ENCODE measurements at places on chromosomes 1 and 21.

DNA sequence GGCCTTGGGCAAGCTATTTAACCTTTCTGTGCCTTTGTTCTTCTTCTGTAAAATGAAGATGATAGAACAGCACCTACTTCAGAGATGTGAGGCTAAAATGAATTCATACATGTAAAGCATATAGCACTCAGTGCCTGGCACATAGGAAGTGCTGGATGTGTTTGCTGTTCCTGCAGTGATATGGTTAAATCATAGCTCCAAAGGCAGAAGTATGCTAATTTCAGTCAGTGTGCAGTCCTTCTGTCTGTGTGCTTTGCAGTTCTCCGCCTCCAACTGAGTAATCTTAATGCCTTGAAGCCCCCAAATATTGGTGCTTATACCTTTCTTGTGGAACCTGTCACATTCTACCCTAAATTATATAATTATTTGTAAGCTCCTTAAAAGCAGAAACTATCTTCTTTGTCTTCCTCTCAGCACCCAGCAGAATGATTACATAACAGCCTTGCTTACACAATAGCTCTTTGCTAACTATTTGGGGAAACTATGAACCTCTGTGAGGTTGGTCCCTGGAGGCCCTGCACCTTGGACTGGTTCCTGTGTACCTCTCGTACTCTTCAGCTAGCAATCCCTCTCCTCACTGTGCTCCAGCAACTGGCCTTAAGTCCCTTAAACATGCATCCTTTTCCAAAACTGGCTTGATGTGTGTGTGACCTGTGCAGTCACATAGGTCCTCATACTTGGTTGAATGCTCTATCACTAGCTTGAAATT is 57.0 kb upstream of the CACYBP start:
- no peak for DNase-seq

DNA sequence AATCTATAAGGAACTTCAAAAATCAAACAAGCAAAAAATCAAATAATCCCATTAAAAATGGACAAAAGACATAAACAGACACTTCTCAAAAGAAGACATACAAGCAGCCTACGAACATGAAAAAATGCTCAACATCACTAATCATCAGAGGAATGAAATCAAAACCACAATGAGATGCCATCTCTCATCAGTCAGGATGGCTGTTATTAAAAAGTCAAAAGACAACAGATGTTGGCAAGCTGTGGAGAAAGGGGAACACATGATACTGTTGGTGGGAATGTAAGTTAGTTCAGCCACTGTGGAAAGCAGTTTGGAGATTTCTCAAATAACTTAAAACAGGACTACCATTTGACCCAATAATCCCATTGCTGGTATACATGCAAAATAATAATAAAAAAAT is 226.4 kb downstream of the S1PR1 start:
- no peak for DNase-seq

GRCh38 chr1:9671377-9672140 is 20.0 kb downstream of the PIK3CD start:
- no peak for DNase-seq

GRCh38 chr1:246534114-246534513 is 27.0 kb upstream of the SMYD3 start:
- DNase-seq, result no peak

DNA sequence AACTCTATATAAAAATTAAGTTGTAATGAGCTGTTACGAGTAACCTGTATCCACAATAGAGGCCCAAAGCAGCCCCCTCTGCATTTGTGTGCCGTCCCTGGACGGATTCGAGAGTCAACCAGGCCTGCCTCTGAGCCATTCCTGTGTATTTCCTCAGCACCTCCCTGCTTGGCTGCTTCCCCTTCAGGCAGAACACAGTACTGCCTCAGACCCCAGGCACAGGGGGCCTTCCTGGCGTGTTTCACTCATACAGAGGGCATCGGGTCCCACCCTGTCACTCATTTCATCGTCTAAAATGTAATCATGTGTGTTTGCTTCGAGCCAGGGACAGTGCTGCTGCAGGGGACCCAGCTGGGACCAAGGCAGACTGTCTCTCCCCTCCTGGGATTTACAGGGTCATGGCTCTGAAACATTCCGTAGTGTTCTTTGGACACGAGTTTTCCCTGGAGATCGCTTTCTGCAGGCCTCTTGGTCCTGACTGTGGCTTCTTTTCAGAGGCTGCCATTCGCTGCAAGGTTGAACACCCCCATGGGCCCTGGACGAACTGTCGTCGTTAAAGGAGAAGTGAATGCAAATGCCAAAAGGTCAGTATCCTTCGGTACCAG is 19.4 kb downstream of the LGALS8 start:
- DNase-seq, result no peak

DNA sequence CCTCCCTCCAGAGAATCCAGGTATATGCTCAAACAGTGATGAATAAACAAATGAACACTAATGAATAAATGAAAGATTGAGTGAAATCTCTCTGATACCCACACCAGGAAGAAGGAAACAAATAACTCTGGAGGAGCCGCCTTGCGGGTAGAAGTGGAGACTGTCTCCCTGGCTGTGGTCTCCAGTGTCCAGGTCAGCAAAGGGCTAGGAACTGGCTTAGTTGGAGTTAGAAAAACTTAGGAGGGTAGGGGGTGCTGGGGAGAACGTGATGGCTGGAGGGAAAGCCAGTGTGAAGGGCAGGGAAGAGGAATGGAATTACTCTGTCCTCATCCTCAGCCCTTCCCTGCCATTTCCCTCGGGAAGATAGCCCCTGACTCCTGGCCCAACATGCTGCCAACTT is 537 bp downstream of the RHBDL2 start:
- no peak for DNase-seq

DNA sequence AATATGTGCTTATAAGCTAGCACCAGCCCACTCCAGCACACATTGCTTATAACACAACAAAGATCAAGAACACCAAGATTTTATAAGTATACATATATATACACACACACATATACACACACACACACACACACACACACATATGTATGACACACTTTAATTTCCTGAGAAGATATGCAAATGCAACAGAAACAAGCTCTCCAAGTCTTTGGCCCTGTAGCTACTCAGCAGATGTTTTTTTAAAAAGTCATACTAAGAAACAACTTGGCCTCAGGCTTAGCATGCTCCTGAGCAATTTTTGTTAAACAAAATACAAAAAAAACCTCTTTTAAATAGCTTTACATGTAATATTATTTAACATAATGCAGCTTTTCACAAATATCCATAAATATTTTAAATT is 11.1 kb downstream of the TNFSF18 start:
- DNase-seq, result no peak

GRCh38 chr1:115356356-115356755 is 18.3 kb upstream of the NGF start:
- no peak for DNase-seq

DNA sequence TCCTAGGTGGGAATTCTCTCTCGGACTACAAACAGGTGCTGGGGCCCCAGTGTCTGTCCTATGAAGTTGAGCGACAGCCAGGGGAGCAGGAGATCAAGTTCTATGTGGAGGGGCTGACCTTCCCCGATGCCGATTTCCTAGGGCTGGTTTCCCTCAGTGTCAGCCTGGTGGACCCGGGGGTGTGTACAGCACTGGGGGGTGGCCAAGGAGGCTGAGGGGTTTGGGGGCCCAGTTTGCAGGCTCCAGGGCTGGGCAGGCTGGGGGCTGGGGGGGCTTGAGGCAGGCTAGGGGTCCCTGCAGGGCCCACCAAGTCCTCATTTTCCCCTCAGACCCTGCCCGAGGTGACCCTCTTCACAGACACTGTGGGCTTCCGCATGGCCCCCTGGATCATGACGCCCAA is 20.3 kb upstream of the PADI3 start:
- no peak for DNase-seq

- DNase-seq, result no peak
Measured at GRCh38 chr1:9822897-9823692, 670 bp downstream of the CLSTN1 start.

DNA sequence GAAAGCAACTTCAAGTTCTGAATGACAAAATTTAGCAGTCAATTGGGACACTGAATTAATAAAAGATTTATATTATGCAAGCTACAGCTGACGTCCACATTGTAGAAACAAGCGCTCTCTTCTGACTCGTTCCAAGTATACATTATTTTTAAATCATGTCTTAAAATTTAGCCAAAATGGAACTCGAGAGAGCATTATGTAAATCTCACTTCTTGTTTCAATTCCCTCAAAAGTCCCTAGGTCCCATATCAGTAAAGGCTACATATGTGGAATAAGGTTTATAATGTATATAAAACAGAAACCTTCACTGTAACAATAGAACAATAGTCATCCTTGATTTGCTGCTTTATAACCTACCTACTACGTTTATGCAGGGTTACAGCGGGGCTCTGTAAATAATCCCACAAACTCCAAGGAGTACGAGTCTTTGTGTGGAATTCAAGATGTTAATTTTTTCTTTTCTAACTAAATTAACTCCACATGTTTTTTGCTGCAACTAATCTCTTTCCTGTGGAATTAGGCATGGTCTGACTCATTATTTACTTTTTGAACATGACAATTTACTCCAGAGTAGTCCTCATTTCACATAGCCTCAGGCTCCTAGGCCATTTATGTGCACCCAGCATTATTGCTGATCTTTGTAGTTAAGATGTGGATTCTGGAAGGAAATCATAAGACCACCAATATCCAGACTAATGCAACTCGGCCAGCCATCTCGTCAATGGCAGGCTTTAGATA is 785.1 kb downstream of the LTN1 start:
- DNase-seq, result no peak

GRCh38 chr1:168466714-168467131 is 77.1 kb downstream of the XCL2 start:
- no peak for DNase-seq

DNA sequence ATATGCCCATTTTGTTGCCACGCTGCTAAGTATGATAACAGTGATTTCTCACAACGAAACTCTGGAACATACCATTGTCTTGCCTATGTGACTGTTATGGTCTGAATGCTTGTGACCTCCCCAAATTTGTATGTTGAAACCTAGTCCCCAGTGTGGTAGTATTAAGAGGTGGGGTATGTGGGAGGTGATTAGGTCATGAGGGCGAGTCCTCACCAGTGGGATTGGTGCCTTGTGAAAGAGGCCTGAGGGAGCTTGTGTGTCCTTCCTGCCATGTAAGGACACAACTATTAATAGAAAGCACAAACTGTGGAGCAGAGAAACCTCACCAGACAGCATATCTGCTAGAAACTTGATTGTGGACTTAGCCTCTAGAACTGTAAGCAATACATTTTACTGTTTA is 84.6 kb downstream of the SELENOF start:
- DNase-seq, result no peak

- no peak for DNase-seq
Measured at GRCh38 chr1:229762891-229763290, 136.8 kb downstream of the URB2 start.

DNA sequence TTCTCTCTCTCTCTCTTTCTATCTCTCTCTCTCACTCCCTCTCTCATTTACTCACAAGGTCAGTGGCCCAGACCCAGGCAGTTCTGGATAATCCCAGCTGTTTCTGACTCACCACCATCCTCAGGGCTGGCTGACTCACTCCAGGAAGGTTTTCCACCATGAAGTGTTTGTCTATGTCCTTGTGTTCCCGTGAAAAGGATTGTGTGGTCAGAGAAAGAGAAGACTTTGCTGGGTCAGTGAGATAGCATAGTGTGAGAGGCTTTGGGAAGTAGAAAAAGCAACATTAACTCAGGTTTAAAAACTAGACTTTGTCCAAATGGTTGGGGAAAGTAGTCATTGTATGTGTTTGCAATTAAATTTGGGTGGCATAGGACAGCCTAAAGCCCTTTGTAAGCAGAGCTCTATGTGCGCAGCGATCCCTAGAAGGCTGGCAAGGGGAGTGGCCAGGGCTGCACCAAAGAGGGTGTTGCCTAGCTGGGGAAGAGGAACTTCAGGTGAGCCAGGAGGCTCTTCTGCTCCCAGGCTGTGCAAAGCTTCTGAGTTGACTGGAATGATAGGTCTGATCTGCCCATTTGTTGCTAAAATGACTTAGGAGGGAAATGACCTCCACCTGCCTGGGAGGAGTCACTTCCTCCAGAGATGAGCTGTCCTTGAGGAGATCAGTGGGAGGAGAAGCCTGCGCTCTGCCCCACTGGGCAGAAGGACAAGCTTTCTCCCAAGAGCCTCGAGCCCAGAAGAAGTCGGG is 4.9 kb upstream of the CAPN2 start:
- DNase-seq, result no peak

GRCh38 chr1:211490821-211491415 is 1.0 kb downstream of the RD3 start:
- no peak for DNase-seq

Measured in NK-92 treated with Interleukin-12 subunit alpha and Interleukin-12 subunit beta, amount 100 ng/mL, for 24 hours (cell line).